Hematopoietic multipotent progenitor cell (in vitro differentiated cells): ENCODE measurements at places on chromosomes 13 and 19.

DNA sequence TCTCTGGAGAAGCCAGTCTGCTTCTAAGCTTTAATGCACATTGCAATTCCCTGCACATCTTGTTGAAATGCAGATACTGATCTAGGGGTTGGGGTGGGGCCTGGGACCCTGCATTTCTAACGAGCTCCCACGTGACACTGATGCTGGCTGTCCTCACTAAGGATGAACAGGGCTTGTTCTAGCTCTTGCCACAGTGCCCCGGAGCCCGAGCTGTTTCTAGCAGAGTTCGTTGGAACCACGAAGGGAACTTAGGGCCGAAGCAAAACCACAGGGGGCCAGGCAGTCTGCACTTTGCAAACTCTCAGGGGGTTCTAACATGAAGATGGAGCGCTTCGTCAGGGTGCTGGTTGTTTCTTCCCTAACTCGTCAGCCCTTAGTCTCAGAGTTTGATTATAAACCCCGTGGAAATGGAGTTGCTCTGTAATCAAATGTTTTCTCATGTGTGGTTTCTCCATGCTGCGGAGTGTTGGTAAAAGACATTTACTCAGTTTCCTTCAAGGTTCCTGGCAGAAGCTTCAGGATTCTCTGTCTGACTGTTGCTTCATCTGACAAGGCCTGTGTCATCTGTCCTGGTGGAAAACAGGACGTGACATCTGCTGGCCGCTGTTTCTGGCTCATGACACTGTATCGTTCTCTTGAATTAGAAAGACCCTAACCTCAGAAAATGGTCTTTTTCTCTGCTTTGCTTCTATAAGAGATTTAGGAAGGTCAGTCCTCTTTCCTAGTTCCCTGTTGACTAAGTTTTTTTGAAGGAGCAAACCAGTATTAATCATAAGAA lies 221.5 kb downstream of the TEX29 start:
- no peak for DNase-seq

DNA sequence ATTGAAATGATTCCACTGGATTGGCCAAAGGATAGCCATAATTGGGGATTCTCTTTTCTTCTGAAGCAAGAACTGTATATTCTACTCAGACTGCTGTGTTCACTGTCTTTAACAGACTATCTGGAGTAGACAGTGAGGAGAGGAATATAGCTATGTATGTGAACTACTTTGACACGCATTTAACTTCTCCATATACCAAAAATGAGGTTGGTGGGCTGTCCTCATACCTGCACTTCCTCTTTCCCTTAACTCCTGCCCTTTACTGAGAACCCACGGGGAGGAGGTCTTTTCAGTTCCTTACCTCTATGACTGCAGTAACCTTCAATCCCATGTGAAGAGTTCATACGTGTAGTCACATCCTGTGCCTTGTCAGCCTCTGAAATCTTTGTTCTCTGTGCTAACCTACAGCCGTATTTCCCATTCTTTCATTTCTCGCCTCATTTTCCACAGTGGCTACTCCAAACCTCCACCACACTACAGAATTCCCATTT lies 305.8 kb downstream of the MTUS2 start:
- no peak for DNase-seq

- DNase-seq = no peak
Measured at GRCh38 chr19:14141041-14141440, 4.7 kb upstream of the ASF1B start.

GRCh38 chr19:48772503-48772953 lies 17.2 kb downstream of the FGF21 start:
- DNase-seq = no peak

DNA sequence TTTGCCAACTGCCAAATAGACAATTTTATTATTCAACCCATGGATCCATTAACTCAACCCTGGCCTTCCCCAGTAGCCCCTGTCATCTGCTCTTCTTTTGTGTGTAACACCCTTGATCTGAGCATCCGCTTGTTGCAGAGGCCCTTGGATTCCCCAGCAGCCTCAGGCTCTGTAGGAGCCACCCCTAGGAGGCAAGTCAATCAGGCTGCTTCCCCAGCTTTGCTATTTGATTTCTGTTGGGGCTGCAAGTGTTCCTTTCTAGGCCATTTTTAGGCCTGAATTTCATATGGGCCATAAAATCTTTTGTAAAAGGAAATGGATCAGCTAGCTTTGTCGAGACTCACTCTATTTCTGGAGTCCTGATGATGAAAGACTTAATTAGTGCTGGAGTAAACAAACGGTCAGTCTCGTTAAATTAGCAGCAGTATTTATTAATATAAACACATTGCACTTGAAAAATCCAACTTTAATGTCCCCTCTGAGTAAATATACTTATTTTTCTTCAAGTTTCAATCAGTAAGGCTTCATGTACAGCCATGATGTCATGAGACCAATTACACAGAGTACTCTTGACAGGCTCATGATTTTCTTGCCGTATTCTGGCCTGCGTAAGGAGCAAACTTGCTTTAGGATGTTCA lies 105.3 kb downstream of the RGCC start:
- DNase-seq = no peak

- DNase-seq = no peak
Measured at GRCh38 chr19:8085598-8086408, 33.2 kb downstream of the CCL25 start.

DNA sequence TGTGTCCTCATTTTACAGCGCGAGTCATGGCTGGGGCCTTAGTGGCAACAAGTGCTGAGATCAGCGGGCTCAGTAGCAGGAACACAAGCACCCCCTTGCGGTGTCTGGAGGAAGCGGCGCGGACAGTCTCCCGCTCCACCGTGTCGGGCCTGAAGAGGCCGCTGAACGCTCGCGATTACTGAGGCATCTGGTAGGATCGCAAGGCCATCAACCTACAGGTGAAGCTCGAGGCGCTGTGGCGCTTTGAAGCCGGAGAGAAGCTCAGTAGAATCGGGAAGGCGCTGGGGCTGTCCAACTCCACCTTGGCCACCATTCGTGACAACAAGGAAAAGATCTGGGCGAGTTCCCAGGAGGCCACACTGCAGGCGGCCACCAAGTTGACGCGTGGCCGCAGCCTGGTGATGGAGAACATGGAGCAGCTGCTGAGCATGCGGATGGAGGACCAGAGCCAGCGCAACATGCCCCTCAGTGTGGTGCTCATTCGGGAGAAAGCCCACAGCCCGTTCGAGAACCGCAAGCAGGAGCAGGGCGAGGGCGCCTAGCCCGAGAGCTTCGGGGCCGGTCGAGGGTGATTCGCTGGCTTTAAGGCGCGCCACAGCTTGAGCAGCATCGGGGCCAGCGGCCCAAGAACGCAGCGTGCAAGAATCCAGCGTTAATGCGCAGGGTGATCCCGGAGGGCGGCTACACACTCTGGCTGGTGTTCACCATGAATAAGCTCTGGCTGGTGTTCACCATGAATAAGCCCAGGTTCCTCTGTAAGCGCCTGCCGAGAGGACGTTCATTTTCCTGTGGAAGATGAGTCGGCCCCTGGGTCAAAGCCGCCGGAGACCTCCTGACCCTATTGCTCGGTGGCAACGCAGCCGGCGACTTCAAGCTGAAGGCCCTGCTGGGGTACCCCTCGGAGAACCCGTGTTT lies 8.3 kb upstream of the MZF1 start:
- peak; percentile 91 for DNase-seq

- DNase-seq = no peak
Measured at GRCh38 chr13:35990196-35990595, 141.0 kb downstream of the DCLK1 start.

DNA sequence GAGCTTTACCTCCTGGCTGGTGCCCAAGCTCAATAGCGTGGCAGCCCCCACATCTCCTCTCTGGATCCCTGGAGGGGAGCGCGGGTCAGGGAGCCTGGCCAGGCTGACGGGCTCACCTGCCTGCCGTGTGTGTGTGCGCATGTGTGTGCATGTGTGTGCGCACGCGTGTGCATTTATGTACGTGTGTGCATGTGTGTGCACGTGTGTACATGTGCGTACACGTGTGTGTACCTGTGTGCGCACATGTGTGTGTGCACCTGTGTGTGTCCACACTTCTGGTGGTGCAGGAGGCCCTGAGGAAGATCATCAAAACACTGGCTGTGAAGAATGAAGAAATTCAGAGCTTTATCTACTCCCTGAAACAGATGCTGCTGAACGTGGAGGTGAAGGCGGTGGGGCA lies 1.3 kb downstream of the FSD1 start:
- no peak for DNase-seq

GRCh38 chr19:41276231-41276630 lies 12.1 kb downstream of the HNRNPUL1 start:
- no peak for DNase-seq

GRCh38 chr13:41613471-41613870 lies 156.1 kb downstream of the RGCC start:
- no peak for DNase-seq

DNA sequence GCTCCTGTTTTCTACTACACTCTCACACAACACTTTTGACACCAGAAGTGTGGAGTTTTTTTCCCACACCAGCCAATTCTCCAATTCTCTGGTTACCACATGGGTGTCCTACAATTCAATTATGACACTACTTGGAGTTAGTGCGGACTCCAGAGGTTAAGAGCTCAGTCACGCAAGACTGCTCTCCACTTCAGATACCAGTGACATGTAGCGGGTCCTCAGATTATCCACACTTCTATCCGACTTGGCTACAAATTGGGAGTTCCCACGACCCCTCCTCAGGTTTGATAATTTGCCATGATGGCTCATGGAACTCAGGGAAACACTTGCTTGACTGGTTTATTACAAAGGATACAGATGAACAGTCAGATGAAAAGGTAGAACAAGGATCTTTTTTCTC lies 32.9 kb downstream of the PAN3 start:
- DNase-seq = no peak

- peak; percentile 95 for DNase-seq
Measured at GRCh38 chr19:57410877-57411671, at the start of gene ZNF17. TSS of gene ZNF17 (plus strand) at chr19:57411161. CDS start at chr19:57413616, 2,455 bp downstream.

DNA sequence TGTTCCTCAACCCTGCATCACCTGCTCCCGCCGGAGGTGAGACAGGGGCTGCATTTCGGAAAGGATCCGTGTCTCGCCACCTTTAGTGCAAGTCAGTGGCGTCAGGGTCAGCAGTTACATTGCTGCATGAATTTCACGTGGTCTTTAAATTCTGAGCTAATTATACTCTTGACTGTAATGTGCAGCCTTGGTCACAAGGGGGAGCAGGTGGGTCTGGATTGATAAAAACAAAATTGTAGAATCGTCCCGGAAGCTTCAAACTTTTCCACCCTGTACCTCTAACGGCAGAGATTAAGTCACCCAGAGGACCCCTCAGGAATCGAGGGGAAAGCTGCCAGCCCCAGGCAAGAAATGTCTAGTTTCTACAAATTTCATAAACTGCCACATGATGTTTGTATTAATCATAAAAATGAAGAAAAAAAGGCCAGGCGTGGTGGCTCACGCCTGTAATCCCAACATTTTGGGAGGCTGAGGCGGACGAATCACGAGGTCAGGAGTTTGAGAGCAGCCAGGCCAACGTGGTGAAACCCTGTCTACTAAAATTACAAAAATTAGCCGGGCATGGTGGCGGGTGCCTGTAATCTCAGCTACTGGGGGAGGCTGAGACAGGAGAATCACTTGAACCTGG lies 20.2 kb downstream of the BBC3 start:
- DNase-seq = no peak

- DNase-seq = no peak
Measured at GRCh38 chr19:36139120-36139472, 770 bp upstream of the CAPNS1 start.

GRCh38 chr19:44734357-44734756 lies 14.2 kb upstream of the BCL3 start:
- DNase-seq = no peak

DNA sequence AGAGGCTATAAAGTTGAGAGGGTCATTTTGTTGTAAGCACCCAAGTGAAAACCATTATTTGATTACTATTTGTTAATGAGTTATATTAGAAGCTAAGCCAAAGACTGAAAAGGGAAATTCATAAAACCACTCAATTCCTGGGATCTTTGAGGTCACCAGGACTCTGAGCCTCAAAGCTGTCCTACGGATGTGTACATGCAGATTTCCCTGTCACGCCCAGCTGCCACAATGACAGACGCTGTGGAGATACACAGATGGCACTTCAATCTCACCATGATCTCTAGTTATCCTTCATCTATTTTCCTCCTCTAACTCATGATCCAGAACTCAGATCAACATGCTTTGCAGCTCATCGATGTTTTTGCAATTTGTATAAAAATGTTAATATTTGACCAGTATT lies 403.5 kb upstream of the MIR17HG start:
- DNase-seq = no peak

DNA sequence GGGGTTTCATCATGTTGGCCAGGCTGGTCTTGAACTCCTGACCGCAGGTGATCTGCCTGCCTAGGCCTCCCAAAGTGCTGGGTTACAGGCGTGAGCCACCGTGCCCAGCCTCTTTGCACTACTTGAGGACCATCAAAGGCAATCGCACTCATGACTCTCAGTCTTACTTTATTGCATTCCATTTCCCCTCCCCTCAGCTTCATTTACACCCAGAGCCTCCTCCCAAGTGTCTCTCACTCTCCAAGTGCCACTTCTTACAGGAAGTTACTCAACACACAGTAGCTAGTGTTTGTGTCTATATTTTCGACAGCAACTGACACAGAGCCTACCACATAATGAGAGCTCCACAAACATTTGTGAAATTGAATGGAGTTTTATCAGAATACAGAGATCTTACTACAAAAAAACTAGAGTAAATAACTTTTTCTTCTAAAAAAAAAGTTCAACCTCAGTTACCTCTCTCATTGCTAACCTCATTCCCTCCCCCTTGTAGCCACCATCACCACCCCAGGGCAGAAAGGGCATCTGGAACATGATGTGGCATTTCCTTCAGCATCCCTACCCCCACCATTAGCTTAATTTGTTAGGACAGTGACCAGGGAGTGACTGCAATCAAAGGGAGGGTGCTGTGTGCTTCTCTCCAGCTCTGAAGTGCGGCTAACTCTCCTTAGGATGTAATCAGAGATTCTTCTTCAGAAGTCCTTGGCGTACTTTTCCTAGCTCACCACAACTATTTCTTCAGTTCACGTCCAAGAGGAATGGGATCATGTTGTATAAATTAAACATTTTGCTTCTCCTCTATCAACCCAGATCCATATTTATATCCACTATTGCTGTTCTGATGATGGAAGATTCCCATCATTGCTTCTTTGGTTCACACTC lies 17.0 kb upstream of the RUBCNL start:
- no peak for DNase-seq

DNA sequence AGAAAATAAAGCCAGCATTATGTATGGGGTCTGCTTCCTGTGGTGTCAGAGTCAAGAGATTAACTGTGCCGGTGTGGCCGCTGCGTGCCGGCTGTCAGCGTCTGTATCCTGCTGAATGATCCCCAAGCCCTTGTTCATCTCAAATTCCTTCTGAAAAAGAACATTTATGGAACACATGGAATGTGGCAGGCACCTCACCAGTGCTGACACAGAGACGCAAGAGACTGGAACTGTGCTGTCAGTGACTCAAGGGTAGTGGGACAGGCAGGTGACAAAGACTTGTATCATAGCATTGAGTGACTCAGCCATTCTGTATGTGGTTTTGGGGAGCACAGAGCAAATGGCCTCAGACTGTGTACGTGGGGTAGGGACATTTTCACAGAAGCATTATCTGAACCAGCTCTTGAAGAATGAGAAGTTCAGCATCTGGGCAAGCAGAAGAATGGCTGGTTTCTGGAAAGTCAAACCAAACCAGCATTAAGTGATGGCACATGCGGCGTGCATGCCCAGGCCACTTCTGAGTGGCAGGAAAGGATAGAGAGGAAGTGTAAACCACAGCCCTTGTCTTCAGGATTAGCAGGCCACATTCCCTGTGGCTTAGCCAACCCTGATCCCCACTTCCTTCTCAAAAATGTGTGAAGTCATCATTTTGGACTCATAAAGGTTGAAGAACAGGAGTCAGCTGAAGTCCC lies 54.0 kb upstream of the IRS2 start:
- DNase-seq = peak; percentile 66
